ENCODE measurements at places on chromosomes 6 and 20. TPM values are rescaled to one million over a fixed set of nuclear protein-coding genes. Genes with fewer than 3 reads are reported as not detected.

GRCh38 chr6:100554228-100554627 is 89.5 kb upstream of the SIM1 start:
- no peaks in the 10 kb centered on the region for H3K4me1 ChIP-seq
- no peaks in the 10 kb centered on the region for H3K27me3 ChIP-seq
- no peaks in the 10 kb centered on the region for H3K36me3 ChIP-seq
- no peak overlapping the region for H3K27ac ChIP-seq
- DNase-seq: no peak

Gene RFX6
- total RNA-seq: 1.4 TPM

DNA sequence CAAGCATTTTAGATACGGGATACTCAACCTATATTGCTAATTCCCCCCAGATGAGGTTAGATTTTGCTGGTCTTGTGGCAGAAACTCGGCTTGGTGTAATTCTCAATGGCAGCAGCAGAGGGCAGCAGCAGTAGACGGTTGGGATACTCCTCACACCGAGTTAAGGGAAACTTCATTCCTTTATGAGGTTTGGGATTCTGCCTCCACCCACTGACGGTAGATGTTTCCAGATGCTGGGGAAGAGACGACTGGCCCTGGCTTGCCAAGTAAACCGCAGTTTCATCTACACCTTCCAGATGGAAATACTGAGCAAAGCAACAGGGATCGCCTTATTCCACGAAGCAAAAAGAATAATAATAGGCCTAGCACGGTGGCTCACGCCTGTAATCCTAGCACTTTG is 8.2 kb upstream of the TBC1D7 start:
- H3K4me1 ChIP-seq: no peaks in the 10 kb centered on the region
- DNase-seq: peak; percentile 86
- no peaks in the 10 kb centered on the region for H3K27me3 ChIP-seq

DNA sequence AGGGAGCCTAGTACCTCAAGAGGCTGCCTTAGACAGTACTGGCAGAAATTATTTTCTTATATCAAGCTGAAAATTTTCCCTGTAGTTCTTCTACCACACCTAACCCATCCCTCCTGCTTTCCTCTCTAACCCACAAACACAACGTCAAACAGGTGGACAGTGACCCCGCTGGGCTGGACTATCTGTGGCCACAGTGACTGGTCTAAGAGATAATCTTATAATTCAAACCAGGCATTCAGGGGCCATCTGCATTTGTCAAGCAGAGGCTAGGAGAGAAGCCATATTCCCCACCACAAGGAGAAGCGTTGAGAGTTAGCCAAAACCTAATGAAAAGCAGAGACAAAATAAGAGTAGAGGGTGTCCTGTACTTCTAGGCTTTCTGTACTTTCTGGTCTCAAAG is 8.2 kb downstream of the HDDC2 start:
- no peaks in the 10 kb centered on the region for H3K27me3 ChIP-seq
- H3K27ac ChIP-seq: no peak overlapping the region
- H3K36me3 ChIP-seq: peaks cover 21% of the 10 kb centered on the region
- H3K4me3 ChIP-seq: no peak overlapping the region
- DNase-seq: no peak

DNA sequence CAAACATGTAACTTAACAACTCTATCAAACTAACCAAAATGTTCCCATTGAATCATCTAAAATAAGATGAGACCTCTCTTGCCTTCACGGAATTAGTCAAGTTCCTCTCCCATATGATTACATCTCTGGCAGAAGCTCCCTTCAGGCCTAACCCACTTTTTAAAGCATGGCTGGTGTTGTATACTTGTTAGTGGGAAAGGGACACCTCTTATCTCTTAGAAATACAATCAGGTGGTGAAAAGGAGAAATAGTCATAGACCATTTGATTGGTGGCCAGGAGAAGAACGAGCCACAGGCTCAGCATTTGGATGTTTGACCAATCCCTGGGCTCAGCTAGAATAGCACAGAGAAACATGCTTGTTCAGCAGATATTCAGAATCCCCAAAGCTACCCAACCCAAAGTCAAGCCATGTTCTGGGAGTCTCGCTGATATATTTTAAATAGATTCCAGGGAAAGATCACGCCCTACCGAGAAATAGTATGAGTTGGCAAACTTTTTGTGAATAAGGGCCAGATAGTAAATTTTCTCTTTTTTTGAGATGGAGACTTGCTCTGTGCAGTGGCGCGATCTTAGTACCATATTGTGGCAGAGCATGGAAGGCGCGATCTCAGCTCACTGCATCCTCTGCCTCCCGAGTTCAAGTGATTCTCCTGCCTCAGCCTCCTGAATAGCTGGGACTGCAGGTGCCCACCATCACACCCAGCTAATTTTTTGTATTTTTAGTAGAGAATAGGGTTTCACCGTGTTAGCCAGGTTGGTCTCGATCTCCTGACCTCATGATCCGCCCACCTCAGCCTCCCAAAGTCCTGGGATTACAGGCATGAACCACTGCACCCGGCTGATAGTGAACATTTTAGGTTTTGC is 126.3 kb upstream of the MYLIP start:
- no peaks in the 10 kb centered on the region for H3K4me1 ChIP-seq
- no peak overlapping the region for H3K27ac ChIP-seq
- no peaks in the 10 kb centered on the region for H3K27me3 ChIP-seq
- H3K4me3 ChIP-seq: no peak overlapping the region
- no peak for DNase-seq

GRCh38 chr6:69761853-69762252 is 35.0 kb downstream of the LMBRD1 start:
- H3K4me1 ChIP-seq: peaks cover 13% of the 10 kb centered on the region
- no peak overlapping the region for H3K4me3 ChIP-seq
- H3K36me3 ChIP-seq: no peaks in the 10 kb centered on the region
- no peak overlapping the region for H3K27ac ChIP-seq
- no peak for DNase-seq

DNA sequence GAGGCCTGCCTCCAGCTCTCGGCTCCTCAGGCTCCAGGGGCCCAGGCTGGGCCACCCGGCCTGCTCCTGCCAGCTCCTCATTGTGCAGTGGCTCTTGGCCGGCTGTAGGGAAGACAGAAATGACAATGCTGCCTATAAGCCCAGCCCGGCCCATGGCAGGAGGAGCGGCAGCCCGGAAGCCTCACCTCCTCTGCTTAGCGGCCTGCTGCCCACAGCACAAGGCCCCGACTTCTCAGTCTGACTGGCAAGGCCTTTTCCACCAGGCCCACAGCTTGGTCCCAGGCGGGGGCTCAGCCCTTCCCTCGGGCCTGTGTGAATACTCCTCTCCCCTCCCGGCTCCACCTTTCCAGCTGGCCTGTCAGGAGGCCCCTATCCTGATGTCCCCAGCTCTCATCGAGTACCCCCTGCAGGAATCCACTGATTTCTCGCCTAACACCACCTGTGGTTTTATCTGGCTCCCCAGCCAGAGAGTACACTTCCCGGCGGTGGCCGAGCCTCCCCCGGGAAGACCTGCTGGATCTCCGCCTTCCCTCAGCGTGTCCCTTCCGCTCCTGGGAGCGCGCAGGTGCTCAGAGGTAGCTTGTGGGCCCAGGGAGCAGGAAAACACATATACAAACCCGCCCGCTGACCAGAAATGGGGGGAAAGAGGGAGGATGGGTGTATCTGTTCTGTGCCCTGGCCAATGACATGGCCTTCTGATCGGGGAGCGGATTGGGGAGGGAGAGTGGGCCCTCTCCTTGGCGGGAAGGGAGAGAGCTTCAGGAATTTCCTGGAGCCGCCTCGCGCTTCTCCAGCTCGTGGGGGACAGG is 963 bp downstream of the DDRGK1 start:
- peaks cover 13% of the 10 kb centered on the region for H3K4me1 ChIP-seq
- no peaks in the 10 kb centered on the region for H3K36me3 ChIP-seq

GRCh38 chr6:8941577-8941976 is 506.2 kb upstream of the SLC35B3 start:
- H3K36me3 ChIP-seq: no peaks in the 10 kb centered on the region
- H3K4me3 ChIP-seq: no peak overlapping the region
- H3K4me1 ChIP-seq: no peaks in the 10 kb centered on the region
- no peak overlapping the region for H3K27ac ChIP-seq
- no peaks in the 10 kb centered on the region for H3K27me3 ChIP-seq

GRCh38 chr6:159679091-159680077 is 13.7 kb downstream of the SOD2 start:
- no peak for DNase-seq
- H3K4me3 ChIP-seq: no peak overlapping the region
- H3K36me3 ChIP-seq: peaks cover 57% of the 10 kb centered on the region
- peaks cover 17% of the 10 kb centered on the region for H3K4me1 ChIP-seq
- H3K27ac ChIP-seq: peak overlapping the region; percentile 13

- DNase-seq: no peak
- H3K36me3 ChIP-seq: no peaks in the 10 kb centered on the region
- H3K4me1 ChIP-seq: no peaks in the 10 kb centered on the region
- H3K4me3 ChIP-seq: no peak overlapping the region
- no peak overlapping the region for H3K27ac ChIP-seq
These were observed 175.0 kb downstream of the HAO1 start for GRCh38 chr20:7765221-7765620.

- no peak overlapping the region for H3K4me3 ChIP-seq
- DNase-seq: no peak
- peaks cover 9% of the 10 kb centered on the region for H3K4me1 ChIP-seq
- no peaks in the 10 kb centered on the region for H3K27me3 ChIP-seq
These were observed 10.3 kb upstream of the MAPK13 start for GRCh38 chr6:36120018-36120417.

- H3K4me3 ChIP-seq: no peak overlapping the region
- DNase-seq: no peak
- no peaks in the 10 kb centered on the region for H3K4me1 ChIP-seq
- H3K36me3 ChIP-seq: no peaks in the 10 kb centered on the region
These were observed 131.1 kb upstream of the HSF2 start for GRCh38 chr6:122268394-122268793.

GRCh38 chr20:54433636-54434035 is 41.8 kb upstream of the DOK5 start:
- DNase-seq: no peak
- no peak overlapping the region for H3K4me3 ChIP-seq

Gene ZC2HC1B
- total RNA-seq: not detected
